ENCODE measurements at places on chromosomes 1 and 21. TPM values are rescaled to one million over a fixed set of nuclear protein-coding genes. Genes with fewer than 3 reads are reported as not detected.

The C8A gene
- not detected for polyA plus RNA-seq

The HSPB7 gene
- polyA plus RNA-seq = 8,299 TPM

The MED8 gene
- polyA plus RNA-seq = 11.7 TPM

The FHL3 gene
- polyA plus RNA-seq = 15.4 TPM

The INSRR gene
- polyA plus RNA-seq = 0.42 TPM

The FTCD gene
- 0.17 TPM for polyA plus RNA-seq

The AGBL4 gene
- polyA plus RNA-seq = not detected

The BSND gene
- polyA plus RNA-seq = not detected

The DMRTA2 gene
- polyA plus RNA-seq = not detected

The PTPN14 gene
- 8.7 TPM for polyA plus RNA-seq
